Globus pallidus (tissue), 1 donor: ENCODE measurements at places on chromosomes 1 and 21.
A peak's percentile ranks its signal among the peaks of the same experiment; 100 is the strongest.

- no peak for DNase-seq
Measured at GRCh38 chr1:18302788-18303413, 177.8 kb upstream of the KLHDC7A start.

- DNase-seq, result no peak
Measured at GRCh38 chr1:232696466-232696865, 66.5 kb upstream of the SIPA1L2 start.

DNA sequence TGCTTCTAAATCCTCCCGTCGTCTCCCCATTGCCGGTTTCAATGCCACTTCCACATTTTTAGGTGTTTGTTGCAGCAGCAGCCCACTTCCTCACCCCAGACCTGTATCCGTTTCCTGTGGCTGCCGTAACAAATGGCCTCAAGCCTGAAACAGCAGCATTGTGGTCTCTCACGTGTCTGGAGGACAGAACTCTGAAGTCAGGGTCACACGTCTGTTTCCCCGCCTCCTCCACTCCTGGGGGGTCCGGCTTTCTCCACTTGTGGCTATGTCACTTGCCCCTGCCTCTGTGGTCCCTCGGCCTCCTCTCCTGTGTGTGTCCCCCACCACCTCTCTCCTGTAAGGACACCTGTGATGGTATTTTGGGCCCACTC, 21.8 kb downstream of the TRPM2 start:
- DNase-seq, result peak; percentile 11

- no peak for DNase-seq
Measured at GRCh38 chr1:23425193-23425494, 596 bp upstream of the TCEA3 start.

DNA sequence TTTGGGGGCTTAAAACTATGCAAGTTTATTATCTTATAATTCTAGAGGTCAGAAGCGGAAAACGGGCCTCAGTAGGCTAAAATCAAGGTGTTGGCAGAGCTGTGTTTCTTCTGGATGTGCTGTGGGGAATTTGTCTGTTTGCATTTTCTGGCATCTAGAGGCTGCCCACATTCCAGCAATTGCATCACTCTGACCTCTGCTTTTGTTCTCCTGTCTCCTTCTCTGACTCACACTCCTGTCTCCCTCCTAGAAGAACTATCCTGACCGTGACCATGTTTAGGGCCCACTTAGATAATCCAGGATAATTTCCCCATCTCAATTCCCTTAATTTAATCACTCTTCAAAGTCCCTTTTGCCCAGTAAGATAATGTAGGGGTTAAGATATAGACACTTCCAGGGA, 127.4 kb upstream of the DEPDC1 start:
- no peak for DNase-seq

DNA sequence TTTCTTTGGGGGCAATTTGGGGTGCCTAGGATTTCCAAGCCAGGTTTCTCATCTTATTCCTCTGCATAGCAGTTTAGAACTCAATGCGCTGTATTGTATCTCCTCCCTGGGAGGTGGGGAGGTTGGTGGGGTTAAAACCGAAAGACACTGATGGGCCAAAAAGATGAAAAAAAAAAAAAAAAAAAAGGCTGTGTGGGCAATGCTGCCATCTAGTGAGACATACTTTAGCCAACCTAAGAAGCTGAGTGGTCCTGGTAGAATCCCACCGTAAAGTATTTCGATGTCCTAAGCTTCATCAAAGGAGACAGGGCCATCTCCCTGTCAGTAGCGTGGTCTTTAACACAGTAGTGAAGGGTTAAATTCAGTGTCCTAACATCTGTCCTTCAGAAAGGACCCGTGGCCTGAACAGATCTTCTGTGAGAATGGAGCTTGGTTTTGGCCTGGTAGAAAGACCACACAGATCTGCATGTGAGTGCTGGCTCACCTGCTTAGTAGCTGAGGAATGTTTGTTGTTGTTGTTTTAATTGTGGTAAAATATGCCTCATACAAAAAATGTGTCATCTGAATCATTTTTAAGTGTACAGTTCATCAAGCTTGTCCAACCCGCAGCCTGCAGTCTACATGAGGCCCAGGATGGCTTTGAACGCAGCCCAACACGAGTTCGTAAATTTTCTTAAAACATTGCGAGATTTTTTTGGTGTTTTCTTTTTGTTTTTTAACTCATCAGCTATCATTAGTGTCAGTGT, 226.2 kb downstream of the KIF26B start:
- DNase-seq, result no peak

- DNase-seq, result no peak
Measured at GRCh38 chr1:81314513-81315233, 486.1 kb upstream of the ADGRL2 start.

DNA sequence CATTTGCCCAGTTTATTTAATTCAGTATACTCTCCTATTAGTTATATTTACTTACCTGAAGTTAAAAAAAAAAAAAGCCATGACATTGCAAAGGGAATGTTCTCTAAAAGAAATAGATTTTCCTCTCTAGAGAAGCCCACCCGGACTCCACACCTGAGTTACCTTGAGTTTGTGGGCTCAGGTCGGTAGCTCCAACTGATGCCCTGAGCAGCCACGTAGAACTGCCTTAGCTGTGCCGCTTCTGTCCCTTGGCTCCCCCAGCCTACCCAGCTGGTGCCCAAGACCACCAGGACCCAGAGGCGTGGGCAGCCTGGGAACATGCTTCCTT, 250 bp downstream of the F5 start:
- DNase-seq, result no peak

- DNase-seq, result peak; percentile 99
Measured at GRCh38 chr21:42892931-42893755, at the start of gene NDUFV3. NDUFV3 (plus strand) TSS chr21:42893309; CDS start chr21:42893334, 25 bp downstream.

DNA sequence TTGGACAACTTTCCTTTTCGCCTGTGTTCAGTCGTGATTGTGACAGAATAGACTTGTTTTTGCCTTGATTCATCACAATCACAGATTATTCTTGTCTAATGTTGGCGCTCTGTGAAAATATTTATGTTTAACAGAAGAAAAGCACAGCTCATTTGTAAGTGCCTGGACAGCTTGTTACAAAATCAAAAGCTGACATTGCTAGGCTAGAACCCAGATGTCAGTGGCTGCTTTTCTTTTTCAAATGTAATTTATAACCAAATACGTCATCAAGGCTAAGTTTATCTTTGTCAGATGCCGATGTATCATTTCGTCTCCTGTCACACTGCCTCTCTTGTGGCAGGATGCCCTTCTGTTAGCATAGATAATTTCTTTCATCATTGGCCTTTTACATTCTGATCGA, 1227.3 kb downstream of the PLA2G4A start:
- no peak for DNase-seq

GRCh38 chr21:40531431-40532110, 315.4 kb downstream of the DSCAM start:
- DNase-seq, result no peak
